Pulmonary artery endothelial cell (primary cell): ENCODE measurements at places on chromosomes 7 and 10. TPM values are rescaled to one million over a fixed set of nuclear protein-coding genes. Genes with fewer than 3 reads are reported as not detected.
A peak's percentile ranks its signal among the peaks of the same experiment; 100 is the strongest.

Gene OR2A1
- total RNA-seq: 0.07 TPM in 1 of 2 replicates, not detected in the other

GRCh38 chr10:132252412-132252811 lies 55.3 kb downstream of the STK32C start:
- DNase-seq: no peak

Gene TMEM196
- total RNA-seq: not detected in 2 replicates

Gene CDHR1
- not detected in 2 replicates for total RNA-seq

Gene FFAR4
- not detected in 2 replicates for total RNA-seq

Gene ST8SIA6
- 0.53 and 0.79 TPM in 2 replicates for total RNA-seq

DNA sequence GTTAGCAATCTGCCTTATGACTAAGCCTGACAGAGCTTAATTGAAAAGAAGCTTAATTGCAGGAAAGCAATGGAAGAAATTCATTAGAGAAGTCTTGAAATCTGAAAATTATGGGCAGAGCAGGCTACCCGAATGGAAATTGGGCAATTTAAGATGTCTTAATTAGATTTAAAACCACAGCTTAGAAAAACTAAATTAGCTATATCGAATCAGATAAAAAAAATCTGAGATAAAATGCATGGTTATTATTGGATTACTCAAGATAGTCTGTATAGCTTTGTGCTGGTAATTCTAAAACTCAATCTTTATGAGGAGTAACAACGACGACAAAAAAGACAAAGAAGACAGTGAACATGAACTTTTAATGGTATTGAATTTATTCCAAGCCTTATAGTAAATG lies 248.1 kb upstream of the LRRN3 start:
- no peak for DNase-seq

GRCh38 chr10:93027508-93027907 lies 33.1 kb upstream of the CYP26C1 start:
- no peak for DNase-seq

Gene SYNPO2L
- total RNA-seq: not detected in 2 replicates

GRCh38 chr7:7662527-7662926 lies 22.0 kb downstream of the UMAD1 start:
- DNase-seq: no peak

- no peak for DNase-seq
Observed at GRCh38 chr7:142703655-142704305, 45.5 kb upstream of the PRSS1 start.

DNA sequence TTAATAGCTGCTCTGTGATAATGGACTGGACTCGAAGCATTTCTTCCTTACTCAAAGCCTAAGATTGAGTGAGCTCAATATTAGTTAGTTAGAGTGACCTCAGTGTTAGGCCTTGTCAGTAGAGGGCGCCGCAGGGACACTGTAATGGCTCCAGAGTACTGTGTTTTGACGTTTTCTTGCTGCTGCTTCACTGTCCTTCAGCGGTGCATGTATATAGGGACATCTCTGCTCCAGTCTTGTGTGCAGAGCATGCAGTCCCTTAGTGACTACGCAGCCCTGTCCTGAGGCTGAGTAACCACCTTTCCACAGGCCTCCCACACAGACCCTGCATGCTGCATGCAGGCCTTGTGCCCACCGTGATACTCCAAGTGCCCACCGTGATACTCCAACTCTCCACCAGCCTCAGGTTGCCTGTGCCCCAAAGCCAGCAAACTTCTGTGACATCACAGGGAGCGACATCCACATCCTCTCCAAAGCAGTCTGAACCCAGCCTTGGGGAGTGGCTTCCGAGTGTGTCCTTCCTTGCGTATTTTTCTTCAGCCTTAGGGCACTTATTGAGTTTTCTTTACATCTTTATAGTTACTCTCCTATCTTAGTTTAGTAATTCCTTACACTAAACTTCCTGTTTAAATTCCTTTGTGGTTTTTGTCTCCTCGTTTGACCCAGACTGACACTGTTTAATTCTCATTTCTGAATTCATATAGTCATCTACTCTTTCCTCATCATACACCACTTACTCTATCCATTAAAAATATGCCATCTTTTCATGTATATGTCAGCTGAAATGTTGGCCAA lies 118.2 kb downstream of the JAZF1 start:
- DNase-seq: no peak

DNA sequence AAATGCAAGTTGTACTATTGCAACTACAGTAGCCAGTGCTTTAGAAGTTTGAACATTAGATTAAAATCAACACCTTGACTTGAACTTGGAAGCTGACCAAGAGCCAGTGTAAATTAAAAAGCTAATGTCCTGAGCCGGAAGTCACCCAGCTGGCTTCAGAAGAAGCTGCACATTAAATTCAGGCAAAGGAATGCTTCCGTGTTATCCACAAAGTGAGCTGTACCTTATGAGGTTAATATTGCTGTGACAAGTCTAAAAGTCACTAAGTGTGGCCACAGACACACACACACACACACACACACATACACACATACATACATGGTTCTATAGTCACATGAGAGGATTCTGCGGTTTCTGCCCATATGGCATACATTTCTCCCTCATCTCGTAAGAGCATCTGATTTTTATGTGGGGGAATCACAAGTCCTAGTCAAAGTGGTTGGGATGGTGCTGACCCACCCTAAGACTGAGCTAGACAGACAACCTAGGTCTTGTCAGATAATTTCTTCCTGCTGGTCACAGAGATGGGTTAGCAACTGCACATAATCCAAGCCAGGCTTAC lies 612.9 kb downstream of the SORCS1 start:
- no peak for DNase-seq

DNA sequence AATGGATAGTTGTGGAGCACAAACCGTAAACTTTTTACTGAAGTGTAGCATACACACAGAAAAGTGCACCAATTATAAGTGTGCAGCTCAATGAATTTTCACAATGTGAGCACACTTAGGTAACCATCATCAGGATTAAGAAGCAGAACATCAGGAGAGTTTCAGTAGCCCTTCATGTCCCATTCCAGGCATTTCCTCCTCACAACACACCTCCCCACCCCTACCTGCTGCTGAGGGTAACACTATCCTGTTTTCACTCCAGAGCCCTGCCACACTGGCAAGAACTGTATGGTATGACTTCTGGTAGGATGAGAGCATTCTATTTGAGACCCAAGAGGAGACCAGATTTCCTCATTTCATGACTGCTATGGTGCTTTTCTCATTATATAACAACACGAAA lies 166.5 kb downstream of the PPP1R3A start:
- no peak for DNase-seq

Gene RBM20
- total RNA-seq: 0.13 TPM in 1 of 2 replicates, not detected in the other

- DNase-seq: no peak
Observed at GRCh38 chr7:139916717-139917395, 87.8 kb downstream of the TBXAS1 start.

Gene CHAT
- total RNA-seq: not detected in 2 replicates

DNA sequence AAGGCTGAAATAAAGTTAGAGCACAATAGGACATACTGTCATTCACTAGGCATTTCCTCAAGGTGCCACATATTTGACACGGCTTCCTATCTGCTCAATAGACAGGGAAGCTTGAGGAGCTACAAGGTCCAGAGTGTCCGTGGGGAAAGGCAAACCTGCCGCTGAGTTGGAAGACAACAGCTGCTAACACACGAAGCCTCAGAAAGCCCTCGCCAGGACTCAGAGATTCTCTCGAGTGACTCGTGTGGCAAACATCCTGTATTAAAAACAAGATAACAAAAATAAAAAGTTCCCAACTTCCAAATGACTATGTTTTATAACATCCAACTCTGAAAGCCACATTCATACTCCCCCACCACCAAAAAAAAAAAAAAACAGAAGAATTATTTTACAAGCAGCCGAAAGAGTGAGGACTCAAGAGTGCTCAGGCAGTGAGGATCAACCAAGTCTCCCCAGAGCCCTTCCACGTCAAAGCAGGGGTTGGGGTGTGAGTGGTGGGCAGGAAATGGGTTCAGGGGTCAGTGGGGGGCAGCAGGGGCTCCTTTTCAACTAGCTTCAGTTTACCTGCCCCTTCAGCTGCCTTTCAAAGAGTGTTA lies 67.6 kb downstream of the STK17A start:
- DNase-seq: peak; percentile 76

Gene SPDYE5
- total RNA-seq: not detected in 2 replicates

GRCh38 chr7:82389876-82390275 lies 53.7 kb downstream of the CACNA2D1 start:
- DNase-seq: no peak

Gene REEP3
- 39.4 and 61.2 TPM in 2 replicates for total RNA-seq

GRCh38 chr10:114538181-114538906 lies 119.7 kb downstream of the ABLIM1 start:
- DNase-seq: no peak

DNA sequence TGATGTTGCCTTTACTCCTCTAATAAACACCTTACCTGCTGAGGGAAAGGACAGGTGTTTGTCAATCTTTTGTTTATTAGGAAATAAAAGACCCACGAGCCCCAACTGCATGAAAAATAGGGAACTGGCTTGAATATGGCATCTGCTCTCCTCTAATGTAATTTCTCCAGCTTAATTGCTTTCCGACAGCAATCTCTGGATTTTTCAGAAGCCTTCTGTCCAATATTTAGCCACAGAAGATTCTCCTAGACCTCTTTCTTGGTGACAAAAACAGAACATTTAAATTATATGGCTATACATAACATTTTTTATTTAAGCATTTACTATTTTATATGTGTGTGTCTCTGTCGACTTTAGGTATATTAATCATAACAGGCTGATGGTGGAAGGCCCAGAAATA lies 317.4 kb upstream of the ADARB2 start:
- no peak for DNase-seq

GRCh38 chr10:102436312-102436711 lies 3.9 kb upstream of the CUEDC2 start:
- DNase-seq: no peak

GRCh38 chr10:97771055-97771891 lies 526 bp downstream of the SFRP5 start:
- no peak for DNase-seq

DNA sequence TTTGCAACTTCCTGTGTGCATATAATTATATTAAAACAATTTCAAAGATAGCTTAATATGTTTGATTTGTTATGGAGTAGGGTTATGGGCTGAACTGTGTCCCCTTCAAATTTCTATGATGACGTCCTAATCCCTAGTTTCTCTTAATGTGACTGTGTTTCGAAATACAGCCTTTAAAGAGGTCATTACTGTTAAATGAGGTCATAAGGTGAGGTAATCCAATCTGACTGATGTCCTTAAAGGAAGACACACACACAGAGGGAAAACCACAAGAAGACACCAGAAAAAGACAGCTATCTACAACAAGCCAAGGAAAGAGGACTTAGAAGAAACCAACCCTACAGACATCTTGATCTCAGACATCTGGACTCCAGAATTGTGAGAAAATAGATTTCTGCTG lies 407.4 kb downstream of the MAGI2 start:
- DNase-seq: no peak

Gene GIMAP5
- total RNA-seq: 2.1 and 4.4 TPM in 2 replicates
